ENCODE measurements at places on chromosomes 13 and 19. TPM values are rescaled to one million over a fixed set of nuclear protein-coding genes. Genes with fewer than 3 reads are reported as not detected.

PSG1 gene
- not detected for total RNA-seq

F10 gene
- total RNA-seq, result not detected

MEDAG gene
- total RNA-seq, result not detected

MARK4 gene
- 25.8 TPM for total RNA-seq

MCF2L gene
- 0.56 TPM for total RNA-seq

CTU1 gene
- 9.1 TPM for total RNA-seq

DAPK3 gene
- total RNA-seq, result 42.6 TPM

ZNF649 gene
- 11.3 TPM for total RNA-seq

SIGLEC5 gene
- total RNA-seq, result not detected

MAB21L1 gene
- total RNA-seq, result not detected

ERFL gene
- total RNA-seq, result 1.9 TPM

CYP4F12 gene
- not detected for total RNA-seq

ASPDH gene
- not detected for total RNA-seq

NFILZ gene
- total RNA-seq, result not detected

CGB1 gene
- total RNA-seq, result not detected

ZNF547 gene
- total RNA-seq, result 3.9 TPM

PABPC3 gene
- 0.12 TPM for total RNA-seq

UGGT2 gene
- not detected for total RNA-seq

HIF3A gene
- total RNA-seq, result not detected

FRY gene
- total RNA-seq, result 13.5 TPM

POU2F2 gene
- total RNA-seq, result 42.8 TPM

CRX gene
- not detected for total RNA-seq

GPR4 gene
- total RNA-seq, result not detected

OR7C1 gene
- total RNA-seq, result not detected

LIM2 gene
- total RNA-seq, result not detected

SCN1B gene
- total RNA-seq, result 0.24 TPM

TIMM29 gene
- 19.9 TPM for total RNA-seq

Measured in T-helper 1 cell treated with Interleukin-12 subunit alpha and Interleukin-12 subunit beta and Interleukin-4 antibody, amounts not matched to agents 30 ng/mL and 1 ng/mL, for 36 hours (primary cell).